Fibroblast of the conjunctiva (primary cell): ENCODE measurements at places on chromosomes 2 and 18.

- DNase-seq, result no peak
Observed at GRCh38 chr2:120437604-120438000, 91.7 kb downstream of the INHBB start.

GRCh38 chr18:22408059-22408458 is 9.7 kb downstream of the CTAGE1 start:
- DNase-seq, result no peak

DNA sequence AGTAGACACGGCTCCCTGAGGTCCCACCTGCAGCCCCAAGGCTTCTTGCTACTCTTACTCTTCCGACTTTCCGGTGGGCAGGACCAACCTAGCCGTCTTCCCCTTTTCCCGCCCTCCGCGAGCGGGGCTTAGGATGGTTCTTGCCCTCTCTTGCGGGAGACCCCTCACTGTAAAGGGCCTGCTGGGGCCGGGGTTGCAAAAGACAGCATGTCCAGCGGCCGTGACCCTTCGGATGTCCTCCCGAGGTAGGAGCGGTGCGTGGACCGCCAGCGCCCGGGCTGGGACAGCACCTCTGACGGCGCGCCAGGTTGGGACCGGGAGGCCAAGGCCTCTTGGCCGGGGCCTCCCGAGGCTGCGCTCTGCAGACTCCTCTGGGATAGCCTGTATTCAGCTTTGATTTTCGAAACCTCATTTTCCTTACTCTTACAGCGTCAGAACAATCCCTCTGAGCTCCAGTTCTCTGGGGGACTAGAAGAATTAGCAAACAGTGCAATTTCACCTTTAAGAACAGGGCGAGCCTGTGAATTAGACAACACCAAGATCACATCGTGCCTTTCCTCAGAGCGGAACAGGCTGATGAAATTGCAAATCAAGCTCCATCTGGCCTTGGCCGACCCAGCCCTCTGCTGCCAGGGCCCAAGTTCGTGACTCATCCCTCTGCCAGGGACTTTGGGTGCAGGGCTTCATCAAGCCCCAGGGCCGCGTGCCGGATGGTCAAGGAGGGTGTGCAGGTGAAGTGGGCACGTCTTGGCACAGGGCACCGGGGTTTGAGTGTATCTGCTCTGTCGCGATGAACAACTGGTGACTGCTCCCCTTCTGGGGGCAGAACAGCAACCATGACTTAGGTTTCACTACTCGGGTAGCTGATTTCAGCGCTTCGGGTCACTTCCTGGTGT is 777 bp downstream of the MOCOS start:
- DNase-seq, result peak; percentile 75

- DNase-seq, result no peak
Observed at GRCh38 chr2:172944022-172944793, 131.4 kb upstream of the MAP3K20 start.

DNA sequence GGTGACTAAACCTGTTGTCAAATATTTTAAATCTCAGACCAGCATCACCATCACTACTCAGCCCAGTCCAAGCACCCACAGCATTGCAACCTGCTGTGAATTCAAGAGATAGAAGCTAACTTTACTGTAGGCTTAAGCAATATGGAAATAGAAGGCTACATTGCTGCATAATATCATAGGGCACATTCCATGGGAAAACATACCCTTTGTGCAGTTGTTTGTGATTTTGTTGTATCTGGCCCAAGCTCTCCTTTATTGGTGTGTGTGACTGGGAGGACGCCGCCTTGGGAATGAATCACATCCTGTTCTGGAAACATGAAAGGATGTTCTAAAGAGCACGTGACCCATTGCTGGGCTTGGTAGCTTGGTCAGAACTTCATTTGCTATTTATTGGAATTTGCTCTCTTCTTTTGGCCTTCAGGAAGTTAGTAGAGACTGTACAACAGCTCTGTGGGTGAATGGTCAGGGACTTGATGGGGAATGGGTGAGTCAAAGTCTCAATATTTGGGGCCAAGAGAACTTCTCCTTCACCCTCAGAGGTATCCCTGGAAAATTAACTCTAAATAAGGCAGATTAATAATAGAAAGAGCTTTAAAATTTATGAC is 106.8 kb upstream of the SERPINE2 start:
- peak; percentile 50 for DNase-seq

DNA sequence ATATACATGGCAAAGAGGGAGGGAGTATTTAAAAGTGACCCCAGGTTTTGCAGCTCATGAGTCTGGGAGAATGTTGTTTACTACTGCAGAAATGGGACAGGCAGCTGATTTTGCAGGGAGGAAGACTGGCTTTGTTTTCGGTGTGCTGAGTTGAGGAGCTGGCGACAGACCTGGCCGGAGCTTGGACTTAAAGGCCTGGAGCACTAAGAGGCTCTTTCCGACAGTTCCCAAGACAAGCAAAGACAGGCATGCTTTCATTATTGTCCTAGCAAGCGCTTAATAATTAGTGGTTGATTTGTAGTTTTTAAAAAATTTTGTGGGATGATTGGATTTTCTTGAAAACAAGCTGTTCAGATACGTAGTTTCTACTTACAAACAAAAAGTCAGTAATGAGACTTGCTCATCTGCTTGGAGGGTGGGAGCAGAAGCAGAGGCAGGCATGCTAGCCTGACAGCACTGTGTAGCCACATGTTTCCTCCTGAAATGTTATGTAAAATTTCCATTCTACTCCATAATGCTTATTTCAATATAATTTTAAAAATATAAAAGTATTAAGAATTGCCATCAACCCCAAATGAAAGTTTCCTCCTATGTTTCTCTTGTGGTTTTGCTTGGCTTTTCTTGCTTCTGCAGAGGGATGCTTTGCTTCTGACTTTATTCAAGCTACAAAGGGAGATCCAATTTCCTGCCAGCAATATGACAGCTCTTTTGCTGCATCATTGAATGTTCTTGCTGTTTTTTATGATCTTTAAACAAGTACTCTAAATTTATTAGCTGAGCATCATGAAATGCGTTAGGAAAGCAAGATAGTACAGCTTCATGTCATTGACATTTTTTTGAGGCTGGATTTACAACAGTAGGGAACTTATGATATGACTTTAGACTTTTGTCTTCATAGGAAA is 75.8 kb downstream of the PHLPP1 start:
- no peak for DNase-seq

DNA sequence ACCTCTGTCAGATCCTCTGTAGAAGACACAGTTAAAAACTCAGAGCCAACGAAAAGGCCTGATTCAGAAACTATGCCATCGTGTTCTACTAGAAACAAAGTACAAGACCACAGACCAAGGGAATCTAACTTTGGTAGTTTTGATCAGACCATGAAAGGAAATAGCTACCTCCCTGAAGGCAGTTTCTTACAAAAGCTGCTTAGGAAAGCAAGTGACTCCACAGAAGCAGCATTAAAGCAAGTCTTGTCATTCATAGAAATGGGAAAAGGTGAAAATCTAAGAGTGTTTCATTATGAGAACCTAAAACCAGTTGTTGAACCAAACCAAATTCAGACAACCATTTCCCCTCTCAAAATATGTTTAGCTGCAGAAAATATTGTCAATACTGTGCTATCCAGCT is 58.2 kb downstream of the FSIP2 start:
- DNase-seq, result no peak

GRCh38 chr2:40428439-40428838 is 23.5 kb downstream of the SLC8A1 start:
- DNase-seq, result no peak

GRCh38 chr2:32806857-32807256 is 139.9 kb upstream of the LTBP1 start:
- no peak for DNase-seq

- DNase-seq, result no peak
Observed at GRCh38 chr2:171411791-171412483, 21.9 kb downstream of the METTL8 start.

GRCh38 chr2:109259671-109260070 is 130.7 kb downstream of the SH3RF3 start:
- no peak for DNase-seq

DNA sequence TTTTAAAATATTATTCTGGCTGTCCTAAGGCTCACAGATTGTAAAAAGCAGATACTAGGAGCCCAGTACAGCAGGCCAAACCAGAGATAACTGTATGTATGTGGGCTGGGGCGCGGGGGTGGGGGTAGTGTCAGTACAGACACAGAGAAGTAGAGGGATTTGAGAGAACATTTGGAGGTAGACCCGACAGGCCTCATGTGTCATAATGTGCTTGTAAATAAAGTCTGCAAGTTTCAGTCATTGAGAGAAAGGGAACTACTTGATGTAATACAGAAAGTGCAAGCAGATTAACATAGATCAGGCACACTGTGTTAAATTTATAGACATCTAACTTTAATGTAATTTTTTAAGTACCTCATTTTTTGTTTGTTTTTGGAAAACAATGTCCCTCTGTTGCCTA is 7.4 kb upstream of the POLI start:
- DNase-seq, result no peak

- no peak for DNase-seq
Observed at GRCh38 chr2:11379558-11379957, 35.1 kb upstream of the ROCK2 start.

DNA sequence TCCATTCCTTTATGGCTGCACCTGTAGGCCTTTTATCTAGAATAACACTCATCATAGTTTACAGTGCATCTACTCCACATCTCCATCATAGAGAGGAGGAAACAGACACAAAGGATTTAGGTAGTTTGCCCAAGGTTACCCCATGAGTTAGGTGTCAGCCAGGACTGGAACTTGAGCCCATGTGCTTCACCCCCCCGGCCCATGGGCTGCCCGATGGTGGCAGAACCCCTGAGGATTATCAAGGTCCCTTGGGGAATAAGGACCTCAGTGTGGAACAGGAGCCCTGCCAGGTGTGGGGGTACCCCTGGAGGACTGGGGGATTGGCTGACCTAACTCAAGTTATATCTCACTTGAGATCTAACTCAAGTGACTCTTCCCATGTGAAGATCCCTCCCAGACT is 146.3 kb upstream of the OTX1 start:
- no peak for DNase-seq

DNA sequence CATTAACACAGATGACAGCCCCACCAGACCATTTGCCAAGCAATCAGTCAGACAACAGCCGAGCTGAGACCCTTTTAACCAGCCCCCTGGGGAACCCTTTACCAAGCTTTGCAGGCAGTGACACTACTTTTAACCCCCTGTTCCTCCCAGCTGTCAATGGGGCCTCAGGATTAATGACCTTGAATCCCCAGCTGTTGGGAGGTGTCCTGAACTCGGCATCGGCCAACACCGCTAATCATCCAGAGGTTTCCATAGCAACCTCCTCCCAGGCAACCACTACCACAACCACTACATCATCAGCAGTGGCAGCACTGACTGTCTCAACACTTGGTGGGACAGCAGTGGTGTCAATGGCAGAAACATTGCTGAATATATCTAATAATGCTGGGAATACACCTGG is 160.9 kb upstream of the EPC2 start:
- no peak for DNase-seq

DNA sequence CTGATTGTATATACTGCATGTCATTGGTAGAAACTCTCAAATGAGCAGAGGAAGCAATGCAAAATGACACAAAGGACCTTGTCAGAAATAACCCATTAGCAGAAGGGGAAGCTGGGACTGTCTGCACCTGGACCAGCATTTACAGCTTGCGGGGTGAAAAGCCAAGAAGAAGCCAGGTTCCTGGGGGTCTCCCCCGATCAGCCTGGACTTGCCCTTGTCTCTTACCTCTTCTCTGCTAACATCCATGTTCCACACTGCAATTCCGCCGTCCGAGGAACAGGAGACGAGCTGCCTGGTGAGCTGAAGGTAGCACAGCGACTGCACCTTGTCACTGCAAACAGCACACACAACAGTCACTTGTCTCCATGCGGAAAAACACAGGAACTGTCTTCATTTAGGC is 51.1 kb downstream of the WDFY1 start:
- DNase-seq, result no peak

DNA sequence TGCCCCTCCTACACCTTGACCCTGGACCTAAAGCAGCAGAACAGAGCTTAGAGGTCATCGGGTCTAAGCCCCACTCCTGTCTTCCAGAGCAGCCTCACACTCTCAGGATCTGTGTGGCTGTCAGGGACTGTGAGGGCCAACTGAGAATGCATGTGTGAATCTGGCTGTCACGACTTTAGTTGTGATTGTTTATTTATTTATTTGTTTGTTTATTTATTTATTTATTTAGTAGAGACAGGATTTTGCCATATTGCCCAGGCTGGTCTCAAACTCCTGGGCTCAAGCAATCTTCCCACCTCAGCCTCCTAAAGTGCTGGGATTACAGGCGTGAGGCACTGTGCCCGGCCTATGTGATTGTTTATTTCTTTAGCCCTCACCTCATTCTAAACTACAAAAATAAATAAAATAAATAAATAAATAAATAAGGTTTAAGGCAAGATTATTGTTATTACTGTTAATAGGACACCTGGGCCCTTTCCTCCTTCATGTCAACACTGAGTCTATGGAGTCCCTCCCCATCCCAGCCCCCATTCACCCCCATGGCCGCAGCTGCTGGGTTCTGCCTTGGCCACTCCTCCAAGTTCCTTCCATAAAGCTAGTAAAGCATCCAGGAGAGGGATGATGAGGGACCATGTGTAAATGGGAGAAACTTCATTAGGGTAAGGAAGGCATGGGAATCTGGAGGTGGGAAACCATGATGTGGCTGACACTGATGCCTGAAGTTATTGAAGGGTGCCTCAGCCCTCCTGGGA is 39.9 kb upstream of the EDAR start:
- DNase-seq, result no peak

GRCh38 chr2:199627417-199627816 is 169.7 kb upstream of the SATB2 start:
- no peak for DNase-seq

DNA sequence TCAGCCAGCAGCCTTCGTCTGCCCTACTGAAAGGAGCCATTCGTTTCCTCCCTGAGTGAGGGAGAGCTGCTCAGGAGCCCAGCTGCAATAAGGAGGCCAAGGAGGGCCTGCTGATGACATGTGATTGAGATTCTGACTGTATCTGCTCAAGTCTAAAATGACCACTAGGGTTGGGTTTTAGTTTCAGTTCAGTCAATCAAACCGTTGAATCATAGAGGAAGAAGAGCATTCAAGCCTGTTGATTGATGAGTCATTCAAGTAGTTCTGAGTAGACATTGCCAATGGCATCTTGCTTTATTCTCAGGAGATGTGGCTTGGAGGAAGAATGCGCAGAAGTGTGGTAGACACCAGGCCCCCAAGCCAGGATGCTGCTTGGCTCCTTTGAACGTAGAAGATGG is 19.9 kb upstream of the BCL2L11 start:
- no peak for DNase-seq

GRCh38 chr2:186205254-186205911 is 280.7 kb upstream of the ZC3H15 start:
- DNase-seq, result no peak

GRCh38 chr18:35827903-35828275 is 144.6 kb upstream of the RMP24 start:
- DNase-seq, result no peak
